Omental fat pad (tissue), 4 donors: ENCODE measurements at places on chromosomes 5 and 9. TPM values are rescaled to one million over a fixed set of nuclear protein-coding genes. Genes with fewer than 3 reads are reported as not detected.

The LCN6 gene
- total RNA-seq = 11.3 TPM

The F2RL2 gene
- not detected for total RNA-seq

The CRAT gene
- 47.3 TPM for total RNA-seq

GRCh38 chr5:125411071-125411743, 664.8 kb upstream of the ZNF608 start:
- DNase-seq = no peak

- no peak for DNase-seq
Measured at GRCh38 chr9:16689351-16689938, 181.0 kb downstream of the BNC2 start.

DNA sequence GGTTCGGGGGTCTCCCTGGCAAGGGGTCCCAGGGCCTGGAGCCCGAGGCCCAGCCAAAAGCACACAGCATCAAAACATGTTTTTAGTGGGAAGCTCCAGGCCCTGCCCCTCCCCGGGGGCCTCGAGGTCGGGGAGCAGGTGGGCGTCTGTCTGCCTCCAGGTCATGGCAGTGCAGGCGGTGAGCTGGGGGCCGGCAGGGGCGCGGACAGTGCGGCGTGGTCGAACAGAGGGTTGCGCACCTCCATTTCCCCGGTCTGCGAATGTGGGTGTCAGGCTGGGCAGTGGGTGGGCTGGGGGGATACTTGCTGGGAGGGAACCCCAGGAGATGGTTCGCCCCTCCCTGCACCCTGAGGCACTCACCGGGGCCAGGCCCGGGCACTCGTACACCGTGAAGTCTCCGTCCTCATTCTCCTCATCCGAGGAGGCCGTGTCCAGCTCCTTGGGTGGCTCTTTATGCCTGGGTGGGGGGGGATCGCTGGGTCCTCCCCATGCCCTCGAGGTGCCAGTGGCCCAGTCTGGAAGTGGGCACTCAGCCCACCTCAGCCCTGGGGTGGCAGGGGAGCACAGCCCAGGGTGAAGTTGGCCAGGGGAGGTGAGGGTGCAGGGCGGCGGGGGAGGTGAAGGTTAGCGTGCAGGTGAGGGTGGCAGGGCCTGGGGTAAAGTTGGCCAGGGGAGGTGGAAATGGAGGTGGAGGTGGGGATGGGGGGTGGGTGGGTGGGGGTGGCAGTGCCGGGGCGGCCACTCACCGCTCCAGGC, 6.2 kb downstream of the NPDC1 start:
- DNase-seq = no peak
